Activated CD8-positive, alpha-beta memory T cell treated with anti-CD3 and anti-CD28 coated beads, Interleukin-2, amount 10 ng/mL, durations not matched to agents 7 days and 5 days (primary cell): ENCODE measurements at places on chromosomes 6 and 20. TPM values are rescaled to one million over a fixed set of nuclear protein-coding genes. Genes with fewer than 3 reads are reported as not detected.

Gene SYNDIG1
- not detected for total RNA-seq

Gene TRIM10
- total RNA-seq = not detected

Gene RNF182
- total RNA-seq = not detected

Gene SYCP2
- 13.5 TPM for total RNA-seq

Gene CRISP3
- total RNA-seq = not detected

Gene IP6K3
- total RNA-seq = not detected

Gene TREM1
- not detected for total RNA-seq

Gene COL19A1
- 0.40 TPM for total RNA-seq

Gene IFNGR1
- total RNA-seq = 18.2 TPM

Gene KIF6
- total RNA-seq = not detected

Gene MTFR2
- 31.8 TPM for total RNA-seq

Gene GPR6
- not detected for total RNA-seq

- DNase-seq = no peak
Measured at GRCh38 chr6:41028561-41029412, 10.2 kb downstream of the UNC5CL start.

GRCh38 chr6:73667798-73668197 is 14.0 kb upstream of the SLC17A5 start:
- DNase-seq = no peak

DNA sequence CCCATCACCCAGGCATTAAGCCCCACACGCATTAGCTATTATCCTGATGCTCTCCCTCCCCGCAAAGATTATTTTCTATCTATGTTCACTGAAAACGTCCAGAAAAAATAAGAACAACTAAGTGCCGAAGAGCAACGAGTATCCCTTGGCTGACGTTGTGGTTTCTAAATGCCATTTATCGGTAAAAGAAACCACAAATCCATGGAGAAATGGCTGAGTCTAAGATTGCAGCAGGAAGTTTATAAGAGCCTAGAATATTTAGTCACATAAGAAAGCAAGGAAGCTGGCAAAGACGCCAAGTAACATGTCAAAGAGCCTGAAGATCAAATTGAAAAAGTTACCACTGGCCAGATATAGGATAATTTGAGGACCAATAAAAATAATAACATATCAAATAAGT is 18.1 kb upstream of the NOX3 start:
- no peak for DNase-seq

- DNase-seq = no peak
Measured at GRCh38 chr6:152098683-152099082, 291.2 kb downstream of the ESR1 start.

DNA sequence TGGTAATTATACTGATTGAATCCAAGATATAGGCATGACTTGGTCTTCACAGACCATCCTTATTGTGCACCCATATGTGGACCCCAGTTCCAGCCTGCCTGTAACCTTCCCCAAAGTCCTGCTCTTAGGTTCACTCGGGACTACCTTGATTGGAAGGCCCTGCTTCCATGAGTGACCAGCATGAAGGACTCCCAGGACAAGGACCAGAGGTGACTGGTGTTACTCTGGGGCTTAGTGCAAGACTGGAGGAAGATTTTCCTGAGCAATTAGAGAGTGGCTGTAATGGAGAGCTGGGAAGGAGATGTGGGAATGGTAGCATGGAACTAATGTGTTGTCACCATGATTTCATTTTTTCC is 15.1 kb downstream of the BRD2 start:
- no peak for DNase-seq

- no peak for DNase-seq
Measured at GRCh38 chr20:46933150-46933549, 38.5 kb downstream of the EYA2 start.

- no peak for DNase-seq
Measured at GRCh38 chr6:36697481-36697903, at the start of gene RAB44. RAB44 (plus strand) TSS chr6:36697826; CDS start chr6:36704236, 6,410 bp downstream.

- no peak for DNase-seq
Measured at GRCh38 chr6:45416700-45417099, 39.0 kb upstream of the SUPT3H start.

DNA sequence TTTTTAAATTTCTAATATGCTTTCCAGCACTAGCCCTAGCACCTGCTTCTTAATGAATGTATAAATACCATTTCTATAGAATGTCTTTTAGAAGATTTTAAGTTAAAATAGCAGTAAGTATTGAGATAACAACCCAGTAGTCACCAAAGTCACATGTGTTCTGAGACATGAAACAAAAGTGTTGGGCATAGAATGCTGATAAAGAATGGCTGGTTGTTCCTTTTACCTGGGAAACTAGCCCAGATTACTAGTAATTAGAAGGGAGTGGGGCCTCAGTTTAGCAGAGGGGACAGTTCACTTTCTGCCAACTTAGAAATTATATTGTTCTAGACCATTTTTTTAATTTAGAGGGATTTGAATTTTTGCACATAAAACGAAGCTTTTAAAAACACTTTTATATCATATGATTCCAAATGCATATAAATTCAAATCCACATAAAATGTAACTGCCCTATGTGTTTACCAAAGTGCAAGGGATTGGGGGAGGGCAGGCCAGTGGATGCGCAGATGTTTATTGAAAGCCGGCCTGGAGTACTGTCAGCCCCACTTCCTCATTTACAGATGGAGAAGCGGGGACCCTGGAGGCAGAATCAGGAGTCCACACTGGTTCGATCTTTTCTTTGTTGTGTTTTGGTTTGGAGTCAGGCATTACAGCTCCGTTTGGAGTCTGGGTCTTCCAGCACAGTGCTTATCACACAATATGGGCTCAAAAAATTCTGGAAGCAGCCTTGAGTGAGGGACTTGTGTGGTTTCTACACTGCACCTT is 139.8 kb downstream of the ZDHHC14 start:
- no peak for DNase-seq

DNA sequence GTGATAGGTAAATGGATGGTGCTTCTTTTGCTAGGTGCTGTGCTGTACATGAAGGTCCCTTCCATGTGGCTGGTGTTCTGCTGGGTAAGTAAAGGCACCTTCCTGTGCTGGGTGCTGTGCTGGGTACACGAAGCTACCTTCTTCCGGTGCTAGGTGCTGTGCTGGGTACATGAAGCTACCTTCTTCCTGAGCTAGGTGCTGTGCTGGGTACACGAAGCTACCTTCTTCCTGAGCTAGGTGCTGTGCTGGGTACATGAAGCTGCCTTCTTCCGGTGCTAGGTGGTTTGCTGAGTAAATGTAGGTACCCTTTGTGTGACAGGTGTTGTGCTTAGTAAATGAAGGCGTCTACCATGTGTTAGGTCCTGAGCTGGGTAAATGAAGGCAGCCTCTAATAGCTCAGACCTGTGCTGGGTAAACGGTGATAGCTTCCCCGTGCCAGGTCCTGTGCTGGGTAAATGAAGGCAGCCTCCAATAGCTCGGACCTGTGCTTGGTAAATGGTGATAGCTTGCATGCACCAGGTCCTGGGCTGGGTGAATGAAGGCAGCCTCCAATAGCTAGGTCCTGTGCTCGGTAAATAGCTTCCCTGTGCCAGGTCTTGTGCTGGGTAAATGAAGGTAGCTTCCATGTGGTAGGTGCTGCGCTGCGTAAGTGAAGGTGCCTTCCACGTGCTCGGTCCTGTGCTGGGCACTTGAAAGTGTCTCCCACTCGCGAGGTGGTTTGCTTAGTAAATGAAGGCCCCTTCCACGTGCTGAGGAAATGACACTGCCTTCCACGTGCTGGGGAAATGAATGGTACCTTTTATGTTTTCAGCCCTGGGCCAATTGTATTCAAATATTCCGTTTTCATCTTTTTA is 115.5 kb downstream of the ERMARD start:
- peak; percentile 37 for DNase-seq

GRCh38 chr6:35215665-35216411 is 2.1 kb downstream of the SCUBE3 start:
- no peak for DNase-seq

- no peak for DNase-seq
Measured at GRCh38 chr20:49762940-49763766, 49.5 kb upstream of the B4GALT5 start.

DNA sequence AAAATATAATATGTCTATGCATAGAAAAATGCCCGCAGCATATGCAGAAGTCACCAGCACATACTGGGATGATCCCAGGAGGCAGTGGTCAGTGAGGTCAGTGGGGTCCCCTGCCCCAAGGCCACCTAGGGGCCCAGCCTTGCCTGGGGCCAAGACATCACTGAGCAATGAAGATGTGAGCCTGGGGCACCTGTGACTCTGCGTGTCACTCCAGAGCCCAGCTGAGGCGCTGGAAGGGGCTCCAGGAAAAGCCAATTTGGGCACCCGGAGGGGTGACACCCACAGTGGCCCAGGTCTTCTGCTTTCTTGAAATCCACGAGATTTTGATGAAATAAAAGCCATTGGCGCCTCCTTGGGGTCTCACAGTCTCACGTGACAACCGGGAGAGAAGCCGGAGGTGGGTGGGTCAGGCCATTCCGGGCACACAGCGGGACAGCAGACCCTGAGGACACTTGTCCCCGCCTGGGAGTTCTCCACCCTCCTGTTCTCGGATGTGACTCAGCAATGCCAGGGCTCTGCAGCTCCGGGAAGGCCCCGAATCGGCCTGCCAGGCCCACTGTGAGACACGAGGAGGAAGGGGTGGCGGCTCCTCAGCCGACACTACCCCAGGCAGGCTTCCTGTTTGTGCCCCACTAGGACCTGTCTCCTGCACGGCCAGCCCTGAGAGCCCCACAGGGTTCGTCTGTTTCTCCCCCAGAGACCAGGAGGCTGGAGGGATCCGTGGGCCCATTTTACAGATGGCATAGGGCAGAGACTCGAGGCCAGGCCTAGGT is 24.4 kb upstream of the SLCO4A1 start:
- DNase-seq = peak; percentile 82

- no peak for DNase-seq
Measured at GRCh38 chr20:39107741-39108140, 145.6 kb downstream of the DHX35 start.

DNA sequence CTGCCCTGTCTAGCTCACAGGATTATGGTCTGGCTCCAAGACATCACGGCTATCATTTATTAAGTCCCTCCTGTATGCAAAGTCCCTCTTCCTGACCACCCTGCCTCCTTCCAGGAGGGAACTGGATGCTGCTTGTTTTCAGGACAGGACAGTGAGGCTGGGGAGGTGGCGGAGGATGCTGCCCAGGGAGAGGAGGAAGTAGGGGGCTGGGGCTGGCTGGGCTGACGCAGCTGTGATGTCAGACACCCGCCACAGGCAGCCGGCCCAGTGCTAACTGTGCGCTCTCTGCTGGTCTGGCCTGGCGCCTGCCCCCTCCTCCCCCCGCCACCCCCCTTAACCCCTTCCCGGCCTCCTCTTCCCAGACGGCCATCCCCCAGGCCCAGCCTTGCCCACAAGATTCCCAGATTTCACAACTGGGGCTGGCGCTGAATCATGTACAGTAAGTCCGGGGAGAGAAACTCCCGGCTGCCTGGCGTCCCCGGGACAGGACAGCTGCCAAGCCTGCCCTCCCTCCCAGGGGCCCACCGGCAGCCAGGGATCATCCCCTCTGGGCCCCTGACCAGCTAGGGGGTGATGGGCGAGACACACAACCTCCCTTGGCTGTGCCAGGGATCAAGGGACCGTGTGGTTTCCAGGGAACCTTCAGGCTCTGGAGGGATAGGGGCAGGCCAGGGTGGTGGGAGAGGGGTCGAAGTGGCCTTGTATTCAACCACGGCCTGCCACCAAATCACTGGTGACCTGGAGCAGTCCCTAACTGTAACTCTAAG is 118.1 kb downstream of the CEBPB start:
- no peak for DNase-seq

- no peak for DNase-seq
Measured at GRCh38 chr20:22836877-22837276, 198.2 kb upstream of the SSTR4 start.

GRCh38 chr6:136415351-136416007 is 125.8 kb upstream of the BCLAF1 start:
- DNase-seq = no peak

DNA sequence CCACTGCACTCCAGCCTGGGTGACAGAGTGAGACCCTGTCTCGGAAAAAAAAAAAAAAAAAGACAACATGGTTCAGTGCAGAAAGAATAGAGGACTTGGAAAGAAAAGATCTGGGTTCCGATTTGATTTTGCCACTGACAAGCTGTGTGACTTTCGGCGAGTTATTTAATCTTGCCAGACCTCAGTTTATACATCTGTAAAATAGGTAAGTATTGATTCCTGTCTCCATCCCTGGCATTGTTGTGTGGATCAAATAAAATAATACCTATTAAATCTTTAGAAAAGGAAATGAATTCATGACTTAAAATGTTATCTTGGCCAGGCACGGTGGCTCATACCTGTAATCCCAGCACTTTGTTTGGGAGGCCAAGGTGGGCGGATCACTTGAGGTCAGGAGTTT is 7.0 kb downstream of the ITCH start:
- DNase-seq = no peak

DNA sequence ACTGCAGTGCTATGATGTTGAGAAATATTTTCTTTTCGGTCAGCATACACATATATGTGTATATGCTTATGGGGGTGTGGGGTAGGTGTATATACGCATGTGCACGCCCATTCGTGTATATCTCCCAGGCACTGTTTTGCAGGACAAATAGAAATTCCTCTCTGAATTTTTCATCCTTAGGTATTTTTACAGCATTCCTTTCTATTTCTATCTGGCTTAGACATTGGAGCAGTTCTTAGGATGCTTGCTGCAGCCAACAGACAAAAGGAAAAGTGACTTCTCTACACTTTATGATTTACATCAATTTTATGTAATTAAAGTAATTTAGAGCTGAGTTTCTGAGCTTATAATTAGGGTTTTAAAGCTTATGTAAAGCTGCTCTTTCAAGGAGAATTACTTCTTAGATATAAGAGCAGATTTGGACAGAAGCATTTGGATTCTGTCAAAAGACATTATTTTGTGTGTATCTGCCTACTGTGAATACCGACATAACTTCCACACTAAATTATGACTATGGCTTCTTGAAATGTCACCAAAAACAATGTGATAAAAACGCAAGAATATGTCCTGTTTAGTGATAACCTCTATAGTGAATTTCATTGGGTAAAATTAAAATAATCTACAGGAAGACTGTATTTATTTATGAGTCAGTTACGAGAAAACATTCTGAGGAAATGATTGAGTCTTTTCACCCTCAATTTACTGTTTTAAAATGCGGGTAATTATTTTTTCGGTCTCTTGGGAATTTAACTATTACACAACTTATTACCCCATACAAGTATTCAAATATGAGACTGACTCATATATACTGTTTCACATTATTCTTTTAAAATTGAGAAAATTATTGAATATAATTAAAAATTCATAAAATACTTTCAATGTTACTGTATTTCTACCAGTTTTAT is 21.3 kb upstream of the CEP43 start:
- no peak for DNase-seq

GRCh38 chr20:32285621-32286371 is 8.3 kb downstream of the KIF3B start:
- DNase-seq = peak; percentile 79

GRCh38 chr20:10671919-10672623 is 1.7 kb downstream of the JAG1 start:
- no peak for DNase-seq

DNA sequence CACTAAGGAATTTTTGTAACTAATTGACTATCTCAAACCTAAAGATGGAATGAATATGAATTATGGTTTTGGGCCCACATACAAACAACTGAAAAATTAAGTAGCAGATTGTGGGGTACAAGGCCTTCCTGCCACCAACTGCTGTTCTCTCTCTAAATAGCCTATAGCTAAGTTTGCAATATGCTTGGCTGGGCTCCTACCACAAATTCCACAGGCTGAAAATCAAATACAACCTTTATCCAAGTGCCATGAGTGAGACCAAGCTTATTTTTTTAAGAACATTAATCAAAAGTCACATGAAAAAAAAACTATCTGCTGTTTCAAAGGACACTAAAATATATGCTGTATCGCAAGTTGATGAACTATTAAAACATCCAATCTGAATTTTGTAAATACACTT is 52.1 kb downstream of the TENT5A start:
- no peak for DNase-seq
